ENCODE measurements at places on chromosomes 1 and 21.

DNA sequence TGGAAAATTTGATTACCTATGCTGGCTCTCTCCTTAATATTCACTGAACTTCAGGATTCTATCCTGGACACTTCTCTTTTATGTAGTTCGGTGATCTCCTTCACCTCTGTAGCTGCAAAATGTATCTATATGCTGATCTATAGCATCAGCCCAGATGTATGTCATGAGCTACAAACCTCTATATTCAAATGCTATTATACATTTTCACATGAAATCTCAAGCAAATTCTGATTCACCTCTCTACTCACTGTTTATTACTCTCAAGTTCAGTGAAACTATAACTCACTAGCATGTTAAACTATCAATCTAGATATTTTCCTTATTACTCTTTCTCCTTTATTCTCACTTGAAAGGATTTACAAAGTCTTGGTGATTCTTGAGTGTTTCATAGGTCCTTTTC is 52.2 kb downstream of the PTPRC start:
- DNase-seq, result no peak

- DNase-seq, result no peak
These were observed 5.1 kb downstream of the MAP7D1 start for GRCh38 chr1:36160949-36161485.

GRCh38 chr1:119332622-119333021 is 36.0 kb upstream of the HAO2 start:
- no peak for DNase-seq

DNA sequence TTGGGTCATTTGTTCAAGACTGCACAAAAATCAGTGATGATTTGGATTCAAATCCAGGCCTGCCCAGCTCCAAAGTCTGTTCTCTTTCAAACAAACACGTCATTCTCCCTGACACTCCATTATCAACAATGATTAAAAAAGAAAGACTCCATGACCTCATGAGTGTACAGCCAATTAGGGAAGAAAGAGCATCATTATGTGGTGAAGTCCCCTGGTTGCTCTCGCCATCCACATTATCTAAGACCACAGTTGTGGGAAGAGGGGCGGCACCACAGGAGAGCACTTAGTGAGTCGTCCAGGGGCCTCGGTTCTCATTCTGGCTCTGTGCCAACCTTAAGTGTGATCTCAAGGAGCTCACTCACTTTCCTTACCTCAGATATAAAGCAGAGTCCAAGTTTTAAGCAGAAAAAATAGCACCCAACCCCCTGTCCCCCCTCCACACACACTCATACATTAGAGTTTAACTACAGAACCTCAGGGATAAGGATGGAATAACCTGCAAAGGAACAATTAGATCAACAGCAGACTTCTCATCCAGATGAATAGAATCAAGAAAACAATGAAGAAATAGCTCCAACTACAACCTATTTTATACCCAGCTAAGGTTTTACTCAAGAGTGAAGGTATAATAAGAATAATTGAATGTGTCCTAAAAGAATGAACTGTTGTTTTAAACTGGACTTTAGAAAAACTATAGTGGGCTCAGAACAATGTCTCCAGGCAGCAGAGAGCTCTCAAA is 47.8 kb downstream of the COL6A1 start:
- DNase-seq, result no peak

DNA sequence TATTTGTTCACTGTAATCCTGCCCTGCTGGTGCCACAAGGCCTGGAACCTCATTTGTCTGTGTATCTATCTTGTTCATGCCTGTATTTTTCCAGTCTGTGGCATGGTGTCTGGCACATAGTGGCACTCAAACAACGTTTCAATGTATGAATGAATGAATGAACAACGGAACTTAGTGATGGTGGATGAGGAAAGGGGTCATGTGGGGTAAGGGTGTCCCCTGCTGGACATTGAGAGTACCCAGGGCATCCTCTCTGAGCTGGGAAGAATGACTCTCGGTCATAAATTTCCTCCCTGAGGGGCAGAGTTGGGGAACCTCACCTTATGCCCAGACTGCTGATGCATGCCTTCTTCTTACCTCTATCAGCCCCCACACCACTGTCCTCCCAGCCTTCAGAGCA is 18.9 kb upstream of the ZNF683 start:
- no peak for DNase-seq

DNA sequence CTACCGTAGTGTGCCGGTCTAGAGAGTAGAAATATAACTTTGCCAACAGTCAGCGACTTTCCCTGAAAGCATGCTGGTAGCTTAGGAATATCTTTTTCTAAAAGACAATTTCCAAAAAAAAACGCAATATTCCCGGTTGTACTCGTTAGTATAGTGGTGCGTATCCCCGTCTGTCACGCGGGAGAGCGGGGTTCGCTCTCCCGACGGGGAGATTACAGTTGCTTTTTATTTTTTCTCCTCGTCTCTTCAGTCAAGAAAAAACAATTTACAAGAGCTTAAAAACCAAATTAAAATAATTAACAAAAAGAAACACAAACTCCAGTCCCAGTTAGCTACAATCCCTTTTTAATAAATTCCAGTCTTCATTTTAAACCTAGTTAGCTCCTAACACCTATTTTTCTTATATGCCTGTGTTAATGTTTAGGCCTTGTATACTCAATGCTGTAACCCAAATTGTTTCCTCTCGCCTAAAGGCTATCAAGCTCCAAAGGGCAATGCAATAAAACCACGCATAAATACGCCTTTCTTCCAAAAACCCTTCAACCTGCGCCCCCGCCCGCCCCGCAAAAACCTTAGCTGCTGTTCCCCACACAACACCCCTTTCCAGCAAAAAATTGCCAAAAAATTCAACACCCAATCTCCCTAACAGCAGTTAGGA is 7.8 kb downstream of the HSPA6 start:
- no peak for DNase-seq

GRCh38 chr1:175217721-175218531 is 25.4 kb upstream of the KIAA0040 start:
- no peak for DNase-seq

DNA sequence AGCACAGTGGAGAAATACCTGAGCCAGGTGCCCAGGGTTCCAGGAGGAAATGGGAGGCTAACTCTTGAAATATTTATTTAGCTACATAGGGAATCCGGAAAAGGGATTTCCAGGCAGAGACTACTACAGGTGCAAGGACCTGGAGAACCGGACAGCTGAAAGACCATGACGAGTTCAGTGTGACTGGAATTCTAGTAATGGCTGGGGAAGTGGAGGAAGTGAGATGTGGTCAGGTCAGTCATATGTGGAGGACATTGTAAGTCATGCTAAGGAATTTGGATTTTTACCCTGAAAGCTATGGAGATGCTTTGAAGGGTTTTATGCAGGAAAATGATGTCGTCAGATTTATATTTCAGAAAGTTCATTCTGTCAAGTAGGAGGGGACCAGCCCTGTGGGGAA is 1.8 kb downstream of the CAP1 start:
- no peak for DNase-seq

- DNase-seq, result no peak
These were observed 221.8 kb downstream of the TTLL7 start for GRCh38 chr1:83776913-83777757.

GRCh38 chr1:13483946-13484345 is 29.9 kb downstream of the LRRC38 start:
- DNase-seq, result no peak

DNA sequence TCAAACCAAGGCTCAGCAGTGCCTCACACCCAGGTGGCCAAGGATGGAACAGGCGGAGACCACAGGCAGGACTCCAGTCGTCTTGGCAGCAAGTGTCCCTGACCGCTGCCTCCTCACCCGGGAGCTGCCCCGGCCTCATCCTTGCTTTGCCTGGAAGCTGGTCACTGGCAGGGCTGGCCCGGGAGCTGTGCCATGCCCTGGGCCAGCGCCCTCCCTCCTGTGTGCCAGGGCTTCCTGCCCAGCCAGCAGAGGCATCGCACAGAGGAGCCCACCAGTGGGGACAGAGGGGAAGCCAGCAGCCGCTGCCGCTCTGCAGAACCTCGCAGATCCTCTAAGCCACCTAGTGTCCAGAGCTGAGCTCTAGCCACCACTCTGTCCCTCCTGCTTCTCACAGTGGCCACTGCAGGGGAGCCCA is 7.8 kb downstream of the CASZ1 start:
- DNase-seq, result no peak

DNA sequence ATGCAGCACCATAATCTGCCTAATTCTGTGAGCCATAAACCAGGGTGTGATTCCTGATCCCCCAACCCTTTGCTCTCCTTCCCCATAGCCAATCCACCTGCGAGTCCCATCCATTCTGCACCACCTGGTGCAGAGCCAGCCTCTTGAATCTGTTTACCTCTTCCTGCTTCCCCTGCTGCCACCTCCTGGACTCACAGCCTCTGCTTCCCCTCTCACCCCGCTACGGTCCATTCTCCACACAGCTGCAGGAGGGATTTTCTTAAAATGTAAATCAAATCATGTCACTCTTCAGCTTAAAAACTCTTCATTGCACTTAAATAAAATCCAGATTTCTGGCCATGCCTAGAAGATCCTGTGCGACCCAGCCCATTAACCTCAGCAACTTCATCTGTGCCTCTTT is 186.7 kb downstream of the FOXD2 start:
- no peak for DNase-seq

DNA sequence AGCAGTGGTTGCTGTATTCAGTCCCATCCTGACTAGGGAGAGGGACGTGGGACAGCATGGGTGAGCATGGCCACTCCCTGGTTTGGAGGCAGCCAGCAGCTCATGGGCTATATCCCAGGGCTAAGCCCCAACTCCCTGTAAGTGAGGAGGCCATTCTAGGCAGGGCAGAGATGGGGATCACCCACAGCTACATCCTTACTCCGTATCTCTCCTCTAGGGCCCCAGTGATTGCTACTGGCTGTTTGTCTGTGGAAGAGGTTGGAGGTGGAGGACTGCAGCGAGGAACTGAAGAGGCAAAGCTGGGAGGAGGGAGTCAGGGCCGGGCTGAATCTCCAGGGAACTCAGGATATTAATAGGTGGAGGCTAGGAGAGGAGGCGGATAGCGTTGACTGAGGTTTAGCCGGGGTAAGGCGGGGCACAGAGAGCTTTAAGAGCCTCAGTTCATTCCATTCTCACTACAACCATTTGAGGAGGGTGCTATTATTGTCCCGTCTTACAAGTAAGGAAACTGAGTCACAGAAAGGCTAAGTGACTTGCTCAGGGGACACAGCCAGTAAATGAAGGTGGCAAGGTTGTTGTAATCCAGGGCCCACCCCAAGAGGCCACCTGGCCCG is 6.8 kb downstream of the OLIG2 start:
- DNase-seq, result no peak

GRCh38 chr1:168468822-168469221 is 75.0 kb downstream of the XCL2 start:
- DNase-seq, result no peak

GRCh38 chr1:229124520-229125124 is 146.3 kb upstream of the RAB4A start:
- DNase-seq, result no peak

- DNase-seq, result no peak
These were observed 3.9 kb downstream of the C1orf198 start for GRCh38 chr1:230864441-230864840.

- peak; percentile 41 for DNase-seq
These were observed 6.9 kb upstream of the GPATCH4 start for GRCh38 chr1:156608036-156608674.

DNA sequence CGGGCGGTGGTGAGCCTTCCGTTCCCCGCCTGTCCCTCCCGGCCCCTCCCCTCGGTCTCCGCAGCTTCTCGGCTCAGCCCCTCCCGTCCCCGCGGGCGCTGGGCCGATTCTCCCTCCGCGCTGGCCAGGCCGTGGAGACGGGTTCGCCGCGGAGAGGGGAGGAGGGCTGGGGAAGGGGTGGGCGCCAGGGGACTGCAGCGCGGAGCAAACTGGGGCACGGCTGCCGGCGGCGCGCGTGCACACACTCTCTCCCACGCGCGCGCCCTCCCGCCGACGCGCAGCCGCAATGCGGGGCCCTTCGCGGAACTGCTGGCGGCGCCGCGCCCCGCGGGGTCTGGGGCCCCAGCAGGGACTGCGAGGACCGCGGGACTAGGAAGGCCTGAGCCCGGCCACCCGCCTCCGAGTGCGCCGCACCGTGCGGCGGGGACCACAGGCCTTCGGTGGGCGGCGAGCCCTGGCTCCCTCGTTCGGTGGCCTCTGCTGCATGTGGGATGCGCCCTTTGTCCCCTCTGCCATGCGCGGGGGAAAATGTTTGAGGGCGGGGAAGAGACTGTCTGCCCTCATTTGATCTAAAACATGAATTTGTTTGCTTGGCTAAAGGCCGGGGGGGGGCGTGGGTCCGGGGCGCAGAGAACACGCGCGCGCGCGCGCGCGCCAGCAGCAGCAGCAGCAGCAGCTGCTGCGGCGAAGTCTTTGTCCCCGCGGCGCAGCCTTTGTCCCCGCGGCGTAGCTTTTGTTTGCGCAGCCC is 90.7 kb upstream of the VAMP3 start:
- DNase-seq, result peak; percentile 48

GRCh38 chr1:93143136-93143535 is 37.1 kb downstream of the TMED5 start:
- no peak for DNase-seq
